ENCODE measurements at places on chromosomes 13 and 19. TPM values are rescaled to one million over a fixed set of nuclear protein-coding genes. Genes with fewer than 3 reads are reported as not detected.

- no peak for DNase-seq
Measured at GRCh38 chr13:95954266-95954665, 98.9 kb downstream of the UGGT2 start.

The ACP7 gene
- total RNA-seq = not detected

DNA sequence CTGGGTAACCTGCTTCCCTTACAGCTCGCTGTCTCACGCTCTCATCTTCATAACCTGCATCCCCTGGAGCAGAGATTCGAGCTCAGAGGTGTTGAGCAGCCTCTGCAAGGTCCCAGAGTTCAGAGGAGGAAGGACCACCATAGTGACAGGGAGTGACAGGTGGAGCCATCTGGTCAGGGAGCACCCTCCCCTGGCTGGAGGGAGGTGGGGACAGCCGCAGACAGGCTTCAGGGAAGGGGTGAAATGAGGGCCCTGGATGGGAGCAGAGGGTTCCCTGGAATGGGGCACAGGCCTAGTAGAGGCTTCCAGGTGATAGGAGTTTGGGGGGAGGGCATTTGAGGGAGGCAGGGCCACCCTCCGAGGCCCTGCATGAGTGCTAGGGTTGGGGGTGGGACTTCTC is 82.1 kb downstream of the ZNF429 start:
- DNase-seq = no peak

- no peak for DNase-seq
Measured at GRCh38 chr19:50300814-50301606, 28.2 kb downstream of the KCNC3 start.

The HIPK4 gene
- total RNA-seq = 0.24 TPM

The THSD1 gene
- total RNA-seq = 0.40 TPM

DNA sequence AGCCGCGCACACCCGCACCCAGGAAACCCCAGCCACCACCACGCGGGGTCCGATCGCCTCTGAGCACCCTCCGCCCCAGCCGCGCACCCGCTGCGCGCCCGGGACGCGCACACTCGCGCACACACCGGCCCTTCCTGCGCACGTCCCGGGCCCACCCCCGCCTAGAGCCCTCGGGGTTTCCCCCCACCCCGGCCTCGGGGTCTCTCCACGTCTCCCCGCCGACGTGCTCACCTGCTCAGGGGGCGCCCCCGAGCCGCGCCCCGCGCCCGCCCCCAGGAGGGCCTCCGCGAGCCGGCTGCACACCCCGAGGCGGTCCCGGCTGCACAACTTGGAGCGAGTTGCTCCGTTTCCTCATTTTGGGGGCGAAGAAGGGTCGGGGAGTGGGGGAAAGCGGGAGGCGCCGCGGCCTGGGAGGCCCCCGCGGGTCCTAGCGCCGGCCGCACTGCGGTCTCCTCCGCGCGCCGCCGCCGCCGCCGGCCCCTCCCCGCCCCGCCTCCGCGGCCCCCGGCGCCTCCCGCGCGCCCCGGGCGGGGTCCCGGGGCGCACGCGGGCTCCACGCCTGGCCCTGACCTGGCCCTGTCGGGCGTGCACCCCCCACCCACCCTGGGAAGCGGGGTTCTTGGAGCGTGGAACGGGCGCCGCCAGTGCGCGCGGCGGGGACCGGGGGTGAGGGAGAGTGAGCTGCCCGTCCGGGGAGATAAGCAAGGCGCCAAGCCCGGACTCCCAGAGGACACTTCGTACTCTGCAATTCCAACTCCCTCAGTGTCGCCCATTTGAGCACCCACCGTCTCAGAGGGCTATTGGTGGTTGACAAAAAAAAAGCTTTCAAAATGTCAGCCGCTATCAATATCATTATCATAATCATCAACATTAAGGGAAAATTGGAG is at the start of gene MATK:
Gene MATK (minus strand): TSS at position 444 of the 887 bp plus-strand sequence. CDS start 1,246 bp downstream, outside the sequence.
- DNase-seq = no peak

The TSHZ3 gene
- total RNA-seq = 0.19 TPM

DNA sequence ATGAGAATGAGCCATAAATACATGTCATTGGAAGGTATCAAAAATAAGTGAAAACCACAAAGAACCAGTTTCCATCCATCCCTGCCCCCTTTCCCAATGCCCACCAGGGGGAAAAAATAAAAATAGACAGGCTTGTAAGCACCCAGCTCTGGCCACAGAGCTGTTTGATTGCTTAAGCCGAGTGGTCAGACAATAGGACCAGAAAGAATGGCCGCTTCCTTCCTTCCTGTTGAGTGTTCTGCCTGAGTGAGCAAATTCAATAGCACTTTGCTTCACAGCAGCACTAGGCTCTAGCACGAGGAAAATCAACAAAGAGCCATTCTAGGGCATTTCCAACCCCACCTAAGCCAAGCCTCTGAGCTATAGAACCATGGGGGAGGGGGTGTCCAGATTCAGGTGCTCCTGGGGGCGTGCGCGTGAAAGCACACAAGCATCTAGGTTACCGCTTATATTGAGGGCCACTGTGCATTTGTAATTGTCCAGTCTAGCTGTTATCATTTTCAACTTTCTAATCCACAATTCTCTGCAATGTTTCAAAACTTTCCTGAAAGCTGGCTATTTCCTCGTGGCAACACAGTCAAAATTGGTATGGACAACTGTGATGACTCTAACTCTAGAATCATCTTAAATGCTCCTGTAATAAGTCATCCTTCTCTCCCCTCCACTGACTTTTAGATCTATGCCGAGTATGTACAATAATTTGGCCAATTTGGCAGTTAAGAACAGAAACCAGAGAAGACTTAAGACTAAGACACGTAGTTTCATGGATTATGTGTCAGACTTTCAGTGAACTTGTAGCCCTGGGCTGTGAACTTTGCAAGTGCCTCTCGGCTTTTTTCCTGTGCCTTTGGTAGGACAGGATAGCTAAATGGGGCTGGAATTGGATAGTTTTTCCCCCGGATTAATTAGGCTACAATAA is 64.3 kb downstream of the SPRY2 start:
- no peak for DNase-seq

The KATNAL1 gene
- 0.89 TPM for total RNA-seq

The CCL25 gene
- 2.3 TPM for total RNA-seq

The TYK2 gene
- total RNA-seq = 290 TPM

DNA sequence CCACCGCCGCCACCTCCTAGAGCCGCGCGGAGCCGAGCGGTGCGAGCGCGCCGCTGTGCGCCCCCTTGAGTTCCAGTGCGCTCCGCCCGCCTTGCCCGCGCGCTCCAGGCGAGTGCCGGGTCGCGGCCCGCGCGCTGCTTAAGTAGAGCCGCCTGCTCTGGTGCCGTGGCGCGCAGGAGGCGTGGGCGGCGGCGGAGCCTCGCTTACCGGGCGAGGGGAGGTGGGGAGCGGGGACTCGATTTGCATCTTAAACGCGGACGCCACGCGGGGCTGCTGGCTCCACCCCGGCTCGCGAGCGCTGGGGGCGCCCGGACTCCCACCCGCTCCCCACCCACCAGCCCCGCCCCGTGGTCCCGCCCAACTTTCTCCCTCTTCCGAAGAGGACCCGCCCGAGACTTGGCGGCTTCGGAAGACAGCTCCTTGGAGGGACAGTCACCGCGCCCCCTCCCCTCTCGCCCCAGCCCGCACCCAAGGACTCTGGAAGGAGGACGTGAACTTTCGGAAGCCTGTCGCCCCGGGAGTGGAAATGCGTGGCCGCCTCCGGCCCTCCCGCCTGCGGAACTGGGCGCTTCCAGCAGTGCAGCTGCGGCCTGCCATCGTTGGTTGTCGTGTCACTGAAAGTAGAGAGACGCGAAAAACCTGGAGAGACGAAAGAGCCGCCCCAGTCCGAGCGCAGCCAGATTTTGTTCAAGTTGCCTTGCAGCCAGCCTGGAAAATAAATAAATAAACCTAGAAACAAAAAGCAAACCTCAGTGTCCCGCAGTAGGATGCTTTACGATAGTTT is at the start of gene KCTD12:
Gene KCTD12 (minus strand): TSS at position 114 of the 784 bp plus-strand sequence. CDS start 257 bp downstream, outside the sequence.
- DNase-seq = peak; percentile 75

GRCh38 chr19:11530432-11530831 is 1.5 kb upstream of the ECSIT start:
- no peak for DNase-seq

The GPX4 gene
- total RNA-seq = 228 TPM

GRCh38 chr19:13102416-13102665 is 317 bp downstream of the LYL1 start:
- no peak for DNase-seq

The PARP4 gene
- 71.1 TPM for total RNA-seq

GRCh38 chr13:104571161-104571892 is 1505.1 kb upstream of the SLC10A2 start:
- peak; percentile 9 for DNase-seq

The KIR3DL2 gene
- not detected for total RNA-seq

The CEACAM3 gene
- total RNA-seq = 4.7 TPM

The KIR2DL1 gene
- 1.2 TPM for total RNA-seq

The ZSWIM9 gene
- 9.6 TPM for total RNA-seq

The ZNF471 gene
- total RNA-seq = 2.3 TPM

DNA sequence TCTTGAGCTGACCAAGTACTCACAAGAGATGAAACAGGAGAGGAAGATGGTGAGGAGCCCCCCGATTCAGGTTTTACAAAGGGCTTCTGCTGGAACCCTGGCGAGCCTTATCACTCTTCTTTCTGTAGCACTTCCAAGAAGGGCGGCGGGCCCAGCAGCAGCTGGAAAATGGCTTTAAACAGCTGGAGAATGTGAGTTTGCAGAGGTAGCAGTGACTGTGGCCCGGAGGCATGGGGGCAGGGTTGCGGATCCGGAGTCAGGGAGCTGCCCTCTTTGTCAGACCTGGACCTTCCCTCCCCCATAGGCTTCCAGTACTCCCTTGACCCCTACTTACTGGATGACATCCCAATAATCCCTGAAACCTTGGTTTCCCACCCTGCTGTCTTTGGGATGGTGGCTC is 3.6 kb downstream of the TRIP10 start:
- DNase-seq = no peak

DNA sequence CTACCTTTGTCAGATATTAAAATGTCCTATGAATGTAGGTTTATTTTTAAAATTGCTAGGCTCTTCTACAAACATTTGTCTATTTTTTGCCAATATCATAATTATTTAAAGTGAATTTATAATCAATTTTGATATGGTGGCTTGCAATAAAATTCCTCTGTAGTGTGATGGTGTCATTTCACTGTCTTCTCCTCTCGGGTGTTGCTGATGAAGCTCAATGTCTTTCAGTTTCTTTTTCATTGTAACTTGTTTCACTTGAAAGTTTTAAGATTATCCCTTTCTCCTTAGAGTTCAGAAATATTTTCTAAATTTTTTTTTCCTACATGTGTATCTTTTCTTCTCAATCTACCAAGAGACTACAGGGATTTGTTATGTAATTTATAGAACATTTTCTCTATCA is 267.1 kb upstream of the EDNRB start:
- DNase-seq = no peak

The PCDH9 gene
- total RNA-seq = 0.10 TPM

The SLC6A16 gene
- total RNA-seq = 4.7 TPM

DNA sequence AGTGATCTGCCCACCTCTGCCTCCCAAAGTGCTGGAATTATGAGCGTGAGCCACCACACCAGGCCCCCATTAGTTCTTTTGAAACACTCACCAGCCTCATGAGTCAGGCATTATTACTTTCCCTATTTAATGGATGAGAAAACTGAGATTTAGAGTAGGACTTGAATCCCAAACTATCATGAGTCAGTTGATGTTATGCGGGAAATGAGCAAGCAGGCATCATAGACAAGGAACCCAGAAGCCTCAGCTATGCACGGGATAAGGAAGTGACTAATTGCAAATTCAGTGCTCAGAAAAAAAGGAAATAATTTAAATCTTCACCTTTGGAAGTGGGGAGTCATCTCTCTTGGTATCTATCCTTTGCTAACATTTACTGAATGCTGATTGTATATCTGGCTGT is 217.5 kb downstream of the ABCC4 start:
- DNase-seq = no peak

GRCh38 chr19:34707661-34708060 is 26.4 kb upstream of the ZNF181 start:
- no peak for DNase-seq

DNA sequence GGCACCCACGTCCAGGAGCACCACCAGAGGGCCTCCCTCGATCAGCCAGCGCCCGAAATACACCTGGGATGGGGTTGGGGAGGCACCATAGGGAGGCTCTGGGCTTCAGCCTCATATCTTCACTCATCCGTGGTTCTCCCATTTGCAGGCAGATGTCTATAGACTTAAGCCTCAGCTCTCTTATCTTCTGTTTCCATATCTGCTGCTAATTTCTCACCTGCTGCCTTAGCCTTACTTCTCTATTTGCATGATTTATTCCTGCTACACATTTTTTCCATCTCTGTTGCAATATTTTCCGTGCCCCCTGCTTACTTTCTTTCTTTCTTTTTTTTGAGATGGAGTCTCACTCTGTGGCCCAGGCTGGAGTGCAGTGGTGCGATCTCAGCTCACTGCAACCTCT is 5.8 kb downstream of the GYS1 start:
- no peak for DNase-seq

The C19orf33 gene
- not detected for total RNA-seq

DNA sequence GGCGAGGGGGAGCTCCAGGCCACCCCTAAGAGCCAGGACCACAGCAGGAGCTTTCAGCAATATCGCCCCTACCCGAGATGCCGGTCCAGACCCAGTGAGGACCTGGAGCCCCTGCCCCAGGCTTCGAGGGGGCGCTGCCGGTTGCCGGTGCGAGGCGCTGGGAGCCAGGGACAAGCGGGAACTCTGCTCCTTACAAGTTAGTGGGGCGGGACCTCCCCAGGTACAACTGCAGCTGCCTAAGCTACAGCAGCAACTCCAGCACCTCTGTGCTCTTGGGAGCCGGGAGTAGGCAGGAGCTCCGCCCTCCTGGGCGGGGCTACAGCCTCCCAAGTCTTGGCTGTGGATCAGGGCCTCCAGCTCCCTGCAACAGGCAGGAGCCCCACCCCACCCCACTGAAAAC is 15.2 kb upstream of the TSC22D1 start:
- no peak for DNase-seq
